ENCODE measurements at places on chromosomes 1 and 21.
A peak's percentile ranks its signal among the peaks of the same experiment; 100 is the strongest.

DNA sequence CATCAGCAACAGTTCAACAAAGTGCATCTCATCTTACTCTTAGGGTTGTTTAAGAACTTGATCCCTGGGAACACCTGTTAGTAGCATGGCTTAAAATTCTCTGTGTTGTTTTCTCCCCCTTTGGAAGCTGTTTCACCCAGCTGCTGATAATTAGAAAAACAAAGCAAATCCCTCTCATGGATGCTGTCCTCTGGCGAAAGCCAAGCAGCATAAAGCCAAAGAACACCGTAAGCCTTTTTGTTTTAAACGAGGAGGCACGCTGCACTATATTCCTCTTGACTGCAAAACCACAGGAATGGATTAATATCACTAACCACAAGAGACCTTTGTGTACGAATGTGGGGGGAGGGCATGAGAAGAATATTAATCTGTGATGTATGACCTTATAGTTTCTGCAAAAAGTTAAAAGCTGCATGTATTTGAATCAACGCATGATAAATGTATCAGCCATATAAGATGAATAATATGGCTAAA lies 923.2 kb downstream of the LTN1 start:
- peak; percentile 63 for DNase-seq

GRCh38 chr21:43764576-43765495 lies 11.3 kb downstream of the CSTB start:
- DNase-seq: no peak

- no peak for DNase-seq
Observed at GRCh38 chr1:164687777-164688176, 128.8 kb downstream of the PBX1 start.

GRCh38 chr1:63746129-63746864 lies 27.5 kb upstream of the ROR1 start:
- DNase-seq: peak; percentile 39

- peak; percentile 58 for DNase-seq
Observed at GRCh38 chr1:164765557-164765956, 206.6 kb downstream of the PBX1 start.

- DNase-seq: no peak
Observed at GRCh38 chr1:89112871-89113613, 12.9 kb downstream of the GBP2 start.

GRCh38 chr1:148309940-148310500 lies 157.9 kb upstream of the NBPF11 start:
- DNase-seq: no peak

Measured in AG04450 (cell line).